ENCODE measurements at places on chromosomes 6 and 20. TPM values are rescaled to one million over a fixed set of nuclear protein-coding genes. Genes with fewer than 3 reads are reported as not detected.

DNA sequence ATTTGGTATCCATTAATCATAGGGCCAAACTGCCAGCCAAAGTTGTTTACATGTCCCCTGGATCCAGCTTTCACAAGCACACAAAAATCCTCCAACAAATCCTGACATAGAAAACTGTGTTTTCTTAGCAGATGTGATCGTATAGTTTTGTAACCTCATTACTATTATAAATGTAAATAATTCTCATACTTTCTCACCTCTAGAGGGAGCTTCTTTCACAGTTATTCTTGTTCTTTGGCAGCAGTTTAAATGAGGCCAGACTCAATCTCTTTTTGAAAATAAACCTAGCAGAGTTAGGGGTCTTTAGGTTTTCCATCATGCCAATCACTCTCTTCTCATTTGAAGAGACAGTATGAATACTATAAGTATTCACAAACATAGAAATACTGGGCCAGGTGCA lies 17.0 kb upstream of the ZNF318 start:
- no peaks in the 10 kb centered on the region for H3K27me3 ChIP-seq
- no peak overlapping the region for H3K27ac ChIP-seq
- H3K4me1 ChIP-seq: peaks cover 67% of the 10 kb centered on the region
- no peak for DNase-seq
- H3K4me3 ChIP-seq: no peak overlapping the region

DNA sequence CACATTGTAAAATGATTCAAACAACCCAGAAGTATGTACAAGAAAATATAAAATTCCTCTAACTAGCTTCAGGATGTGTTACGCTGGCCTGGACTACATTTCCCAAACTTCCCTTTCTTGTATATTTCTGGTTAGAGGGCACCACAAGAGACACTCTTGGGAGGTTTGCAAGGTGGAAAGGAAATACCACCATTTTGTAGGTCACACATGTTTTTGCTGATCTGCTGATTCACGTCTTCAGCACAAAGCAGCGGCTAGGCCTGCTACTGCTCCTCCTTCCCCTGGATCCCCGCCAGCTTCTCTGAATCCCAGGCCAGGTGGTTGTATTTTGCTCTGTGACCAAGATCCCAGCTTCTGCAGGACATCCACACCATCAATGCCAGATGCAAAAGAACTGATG lies 104.2 kb downstream of the AGPAT4 start:
- no peaks in the 10 kb centered on the region for H3K36me3 ChIP-seq
- DNase-seq: no peak
- no peak overlapping the region for H3K27ac ChIP-seq
- no peak overlapping the region for H3K4me3 ChIP-seq

DNA sequence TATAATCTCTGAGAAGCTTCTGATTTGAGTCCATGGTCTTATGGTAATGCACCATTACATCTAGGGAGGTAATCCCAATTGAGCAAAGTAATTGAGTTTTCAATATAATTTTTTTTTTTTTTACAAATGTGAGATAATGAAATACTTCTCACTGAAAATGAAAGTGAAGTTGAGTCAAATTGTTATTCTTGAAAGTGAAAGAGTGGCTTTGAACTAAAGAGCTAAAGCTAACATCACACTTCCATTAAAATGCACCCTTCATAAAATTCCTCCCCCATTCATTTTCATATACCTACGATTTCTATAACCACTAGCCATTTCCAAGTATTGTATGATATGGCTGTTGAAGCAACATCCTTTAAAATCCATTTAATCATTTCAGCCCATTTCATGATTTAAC lies 149.1 kb upstream of the IMPG1 start:
- DNase-seq: no peak
- no peak overlapping the region for H3K27ac ChIP-seq
- no peak overlapping the region for H3K4me3 ChIP-seq
- no peaks in the 10 kb centered on the region for H3K4me1 ChIP-seq

The HLA-DQB1 gene
- 9.9 TPM for total RNA-seq

- no peak overlapping the region for H3K4me3 ChIP-seq
- DNase-seq: no peak
- H3K27ac ChIP-seq: no peak overlapping the region
- H3K36me3 ChIP-seq: no peaks in the 10 kb centered on the region
- no peaks in the 10 kb centered on the region for H3K4me1 ChIP-seq
- no peaks in the 10 kb centered on the region for H3K27me3 ChIP-seq
Measured at GRCh38 chr6:47041741-47042140, 391 bp downstream of the ADGRF1 start.

GRCh38 chr6:149366267-149366921 lies 33.7 kb upstream of the SUMO4 start:
- H3K4me3 ChIP-seq: no peak overlapping the region
- H3K27me3 ChIP-seq: no peaks in the 10 kb centered on the region
- peaks cover 11% of the 10 kb centered on the region for H3K36me3 ChIP-seq
- peak overlapping the region; percentile 31 for H3K27ac ChIP-seq
- DNase-seq: peak; percentile 65
- peaks cover 93% of the 10 kb centered on the region for H3K4me1 ChIP-seq

The DNAH8 gene
- 0.17 TPM for total RNA-seq

The SNPH gene
- 15.9 TPM for total RNA-seq

The SLC22A7 gene
- not detected for total RNA-seq

DNA sequence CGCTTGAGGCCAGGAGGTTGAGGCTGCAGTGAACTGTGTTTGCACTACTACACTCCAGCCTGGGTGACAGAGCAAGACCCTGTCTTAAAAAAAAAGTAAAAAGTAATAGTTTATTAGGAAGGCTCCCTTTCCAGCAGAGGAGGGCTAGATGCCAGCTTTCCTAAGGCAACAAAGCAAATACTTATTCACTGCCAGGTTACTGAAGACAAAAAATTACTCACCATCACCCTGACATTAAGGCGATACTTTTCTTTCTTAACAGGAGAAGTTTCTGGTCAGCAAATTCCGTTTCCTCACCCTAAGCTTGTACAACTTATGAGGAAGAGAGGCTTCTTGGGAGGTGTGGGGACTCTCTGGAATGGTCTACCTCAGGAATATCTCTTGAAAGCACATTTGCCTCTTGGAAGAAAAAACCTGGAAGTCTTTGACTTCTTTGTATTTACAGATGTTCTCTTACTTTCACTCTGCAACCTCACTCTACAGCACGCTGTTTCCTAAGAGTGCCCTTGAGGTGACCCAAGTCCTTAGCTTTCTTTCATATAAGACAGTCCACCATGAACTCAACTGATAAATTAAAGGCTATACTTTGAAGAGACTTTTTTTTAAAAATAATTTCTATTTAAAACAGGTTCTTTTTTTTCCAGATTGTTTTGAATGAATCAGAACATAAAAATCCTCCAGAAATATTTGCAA lies 52.9 kb upstream of the TRAF3IP2 start:
- H3K27me3 ChIP-seq: no peaks in the 10 kb centered on the region
- no peaks in the 10 kb centered on the region for H3K4me1 ChIP-seq
- DNase-seq: no peak
- H3K27ac ChIP-seq: no peak overlapping the region

DNA sequence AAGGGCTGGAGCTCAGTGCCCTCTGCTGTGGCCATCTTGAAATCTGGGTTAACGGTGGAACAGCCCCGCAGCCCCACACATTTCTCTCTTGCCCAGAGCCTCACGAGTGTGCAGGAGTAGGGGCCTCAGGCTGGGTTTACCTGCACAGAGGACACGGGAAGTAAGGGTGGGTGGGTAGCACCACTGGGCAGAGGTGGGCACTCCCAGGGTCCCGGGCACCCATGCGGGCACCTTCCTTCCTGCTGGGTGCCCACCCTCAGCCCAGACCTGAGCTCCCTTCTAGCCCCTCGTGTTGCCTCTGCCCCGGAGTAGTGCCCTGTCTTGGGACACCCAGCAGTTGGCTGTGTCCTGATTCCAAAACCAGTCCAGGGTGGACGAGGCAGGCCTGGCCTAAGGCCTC lies 11.2 kb downstream of the COL9A3 start:
- H3K27me3 ChIP-seq: no peaks in the 10 kb centered on the region
- no peaks in the 10 kb centered on the region for H3K36me3 ChIP-seq
- peaks cover 20% of the 10 kb centered on the region for H3K4me1 ChIP-seq
- no peak overlapping the region for H3K27ac ChIP-seq
- DNase-seq: no peak

- H3K27ac ChIP-seq: no peak overlapping the region
- no peaks in the 10 kb centered on the region for H3K36me3 ChIP-seq
- H3K4me3 ChIP-seq: no peak overlapping the region
- H3K27me3 ChIP-seq: no peaks in the 10 kb centered on the region
Measured at GRCh38 chr20:4226330-4227084, 211.1 kb upstream of the RNF24 start.

DNA sequence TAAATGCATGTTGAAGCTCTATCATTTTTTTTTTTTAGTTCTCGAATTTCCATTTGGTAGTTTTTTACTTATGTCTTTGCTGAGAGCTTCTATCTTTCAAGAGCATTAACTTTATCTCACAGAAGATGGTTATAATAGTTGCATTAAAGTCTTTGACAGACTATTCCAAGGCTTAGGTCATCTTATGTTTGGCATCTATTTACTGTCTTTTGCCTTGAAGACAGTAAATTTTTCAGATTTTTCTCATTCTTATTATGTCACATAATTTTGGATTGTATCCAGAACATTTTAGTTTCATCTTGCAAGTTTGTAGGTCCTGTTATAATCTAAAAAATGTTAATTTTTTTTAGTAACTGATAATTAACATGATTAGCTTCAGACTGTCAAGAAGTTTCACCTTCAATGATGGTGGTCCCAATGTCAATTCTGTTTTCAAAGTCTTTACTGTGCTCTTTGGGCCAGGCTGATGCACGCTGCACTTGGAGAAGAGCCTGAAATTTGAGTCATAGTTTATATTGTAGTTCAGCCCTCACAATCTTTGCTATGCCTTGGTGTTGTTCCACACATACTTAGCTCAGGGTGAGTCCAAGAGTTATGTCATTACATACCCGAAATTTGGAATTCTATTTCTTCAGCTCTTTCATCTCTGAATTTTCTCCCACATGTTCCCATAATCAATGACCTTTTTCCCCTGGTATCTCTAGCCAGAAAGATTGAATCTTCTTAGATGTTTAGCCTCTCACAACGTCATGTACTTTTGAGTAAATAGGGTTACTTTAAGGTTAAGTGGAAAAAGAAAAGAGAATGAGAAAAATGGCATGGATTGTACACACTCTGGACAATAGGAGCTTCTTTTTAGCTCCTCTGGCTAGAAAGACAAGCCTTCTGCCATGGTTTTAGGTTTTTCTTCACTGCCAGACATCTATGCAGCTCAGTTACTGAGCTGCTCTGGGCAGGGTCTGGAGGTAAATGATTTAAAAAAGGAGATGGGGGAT lies 110.3 kb upstream of the BTBD3 start:
- no peak for DNase-seq
- H3K4me1 ChIP-seq: no peaks in the 10 kb centered on the region
- no peaks in the 10 kb centered on the region for H3K27me3 ChIP-seq
- no peak overlapping the region for H3K4me3 ChIP-seq
- H3K27ac ChIP-seq: no peak overlapping the region

- H3K4me1 ChIP-seq: no peaks in the 10 kb centered on the region
- H3K4me3 ChIP-seq: no peak overlapping the region
- H3K36me3 ChIP-seq: no peaks in the 10 kb centered on the region
Measured at GRCh38 chr6:65199121-65199520, 507.9 kb downstream of the EYS start.

The NKX2-2 gene
- not detected for total RNA-seq

DNA sequence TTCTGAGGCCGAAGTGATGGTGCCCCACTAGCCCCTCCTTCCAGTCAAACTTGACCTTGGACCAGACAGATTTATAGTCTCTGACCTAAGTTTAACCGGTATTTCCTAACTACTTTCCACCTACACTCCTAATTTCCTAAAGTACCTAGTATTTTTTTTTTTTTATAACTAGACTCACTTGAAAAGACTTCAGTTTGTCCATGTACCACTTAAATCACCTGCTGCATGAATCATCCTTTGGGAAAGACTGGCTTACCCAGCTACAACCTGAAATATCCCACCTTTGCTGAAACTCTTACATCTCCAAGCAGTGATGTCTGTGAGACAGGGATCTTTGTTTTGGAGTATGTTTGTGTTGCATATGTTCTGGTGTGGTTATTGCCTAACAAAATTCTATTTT lies 71.1 kb downstream of the ZDHHC14 start:
- H3K4me3 ChIP-seq: no peak overlapping the region
- H3K36me3 ChIP-seq: no peaks in the 10 kb centered on the region
- H3K4me1 ChIP-seq: peaks cover 9% of the 10 kb centered on the region
- DNase-seq: no peak
- no peak overlapping the region for H3K27ac ChIP-seq

The LY86 gene
- 1.5 TPM for total RNA-seq

DNA sequence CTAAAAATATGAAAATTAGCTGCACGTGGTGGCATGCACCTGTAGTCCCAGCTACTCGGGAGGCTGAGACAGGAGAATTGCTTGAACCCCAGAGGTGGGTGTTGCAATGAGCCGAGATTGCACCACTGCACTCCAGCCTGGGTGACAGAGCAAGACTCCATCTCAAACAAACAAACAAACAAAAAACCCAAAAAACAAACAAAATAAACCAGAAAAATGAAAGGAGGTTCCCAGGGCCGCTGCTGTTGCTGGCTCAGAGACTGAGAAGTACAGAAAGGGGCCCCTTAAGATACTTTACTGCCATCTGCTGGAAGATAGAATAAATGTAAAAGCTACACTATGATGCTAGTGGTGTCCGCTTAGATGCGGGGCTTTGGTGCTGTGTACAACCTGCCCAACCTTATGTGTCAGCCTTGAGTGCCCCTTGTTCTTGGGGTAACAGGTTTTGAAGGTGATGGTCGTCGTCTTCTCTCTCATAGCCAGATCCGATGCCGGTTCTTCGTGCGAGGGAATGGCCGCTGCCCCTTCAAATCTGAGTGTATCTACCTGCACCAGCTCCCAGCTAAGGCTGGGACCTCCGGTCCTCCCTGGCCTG lies 2.8 kb upstream of the FANCE start:
- peak; percentile 74 for DNase-seq
- no peak overlapping the region for H3K27ac ChIP-seq
- H3K36me3 ChIP-seq: no peaks in the 10 kb centered on the region
- H3K27me3 ChIP-seq: no peaks in the 10 kb centered on the region

The SEL1L2 gene
- not detected for total RNA-seq

The GNMT gene
- 1.1 TPM for total RNA-seq

- no peak overlapping the region for H3K27ac ChIP-seq
- no peaks in the 10 kb centered on the region for H3K4me1 ChIP-seq
- H3K36me3 ChIP-seq: no peaks in the 10 kb centered on the region
- H3K4me3 ChIP-seq: no peak overlapping the region
Measured at GRCh38 chr6:143053856-143054255, 6.8 kb upstream of the AIG1 start.

Measured in CD4-positive, alpha-beta memory T cell (primary cell).